Activated CD4-positive, CD25-positive, alpha-beta regulatory T cell (primary cell): ENCODE measurements at places on chromosomes 1 and 21.

GRCh38 chr1:210773450-210773849 is 360.5 kb downstream of the KCNH1 start:
- no peak for DNase-seq

GRCh38 chr21:42542196-42542595 is 28.5 kb downstream of the SLC37A1 start:
- no peak for DNase-seq

GRCh38 chr1:160641323-160642280 is 5.2 kb downstream of the SLAMF1 start:
- no peak for DNase-seq

- DNase-seq: no peak
Observed at GRCh38 chr1:14486401-14487201, 111.9 kb upstream of the KAZN start.

- DNase-seq: no peak
Observed at GRCh38 chr1:48031676-48032075, 34.5 kb upstream of the TRABD2B start.

GRCh38 chr1:100643471-100644196 is 75.9 kb upstream of the VCAM1 start:
- DNase-seq: no peak

DNA sequence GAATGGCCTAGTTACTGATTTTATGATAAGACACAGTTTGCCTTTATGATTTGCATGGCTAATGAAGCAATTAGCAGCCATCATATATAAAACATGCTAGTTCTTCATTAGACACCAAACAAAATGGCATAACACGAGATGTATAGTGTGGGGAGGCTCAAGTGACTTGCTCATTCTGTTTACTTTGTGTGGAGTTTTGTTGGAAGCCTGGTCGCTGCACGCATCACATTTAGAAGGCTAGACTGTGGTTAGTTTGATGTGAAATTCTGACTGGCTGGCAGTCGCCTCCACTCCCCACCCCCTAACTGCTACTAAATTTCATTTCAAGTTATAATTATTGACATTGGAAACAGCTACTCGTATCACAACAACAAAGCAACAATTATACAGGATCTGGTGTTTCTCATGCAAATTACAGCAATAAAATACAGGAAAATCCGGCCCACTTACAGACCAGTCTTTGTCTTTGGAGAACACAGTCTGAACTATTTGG is 356.1 kb downstream of the LMO4 start:
- DNase-seq: no peak

- no peak for DNase-seq
Observed at GRCh38 chr1:36223381-36223995, 755 bp upstream of the THRAP3 start.

DNA sequence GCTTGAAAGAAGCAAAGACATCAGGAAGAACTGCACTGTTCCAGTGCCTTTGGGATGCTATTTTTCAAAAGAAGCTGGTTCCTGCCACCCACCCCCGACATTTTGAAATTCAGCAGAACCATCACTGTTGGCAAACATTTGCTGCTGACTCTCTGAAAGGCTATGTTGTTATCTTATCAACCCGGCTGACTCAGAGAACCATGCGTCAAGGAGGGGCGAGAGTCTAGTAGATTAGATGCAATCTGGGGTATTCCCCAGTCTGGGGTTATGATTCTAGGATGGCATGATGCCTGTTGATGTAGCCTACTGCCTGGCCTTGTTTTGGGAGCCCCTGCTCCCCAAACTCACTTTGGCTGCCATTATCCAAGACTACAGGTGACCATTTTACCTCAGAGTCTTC is 267.8 kb upstream of the RUNX1 start:
- DNase-seq: no peak

DNA sequence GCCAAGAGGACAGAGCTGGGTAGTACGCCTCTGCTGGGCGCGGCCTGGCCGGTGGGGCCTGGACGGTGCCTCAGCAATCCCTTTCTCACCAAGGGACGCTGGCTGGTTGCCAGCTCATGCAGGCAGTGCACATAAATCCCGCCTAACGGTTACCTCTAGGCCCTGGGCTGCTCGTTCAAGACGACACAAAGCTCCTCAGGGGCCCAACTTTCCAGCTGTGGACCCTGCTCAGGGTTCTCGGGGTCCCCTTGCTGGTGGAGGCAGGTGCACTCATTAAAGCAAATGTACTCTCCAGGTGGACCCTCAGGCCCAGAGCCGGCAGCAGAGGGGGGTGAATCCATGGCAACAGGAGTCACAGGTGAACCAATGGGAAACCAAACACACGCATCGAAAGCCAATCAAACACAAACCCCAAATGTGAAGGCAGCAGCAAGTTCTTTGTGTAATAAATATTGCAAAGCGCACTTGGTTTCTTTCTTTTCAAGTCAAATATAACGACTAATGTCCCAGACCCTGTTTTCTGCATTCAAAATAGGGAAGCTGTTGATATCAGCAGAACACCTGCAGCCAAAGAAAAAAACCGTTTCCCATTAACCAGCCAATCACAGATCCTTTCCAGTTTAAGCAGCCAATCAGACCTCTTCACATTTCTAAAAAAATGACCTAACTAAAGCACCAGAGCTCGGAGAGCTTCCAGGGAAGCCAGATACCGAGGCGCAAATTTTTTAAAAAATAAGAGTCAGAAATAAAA is 26.1 kb upstream of the CLSTN1 start:
- DNase-seq: no peak

- no peak for DNase-seq
Observed at GRCh38 chr1:113333056-113333455, 57.3 kb upstream of the MAGI3 start.

DNA sequence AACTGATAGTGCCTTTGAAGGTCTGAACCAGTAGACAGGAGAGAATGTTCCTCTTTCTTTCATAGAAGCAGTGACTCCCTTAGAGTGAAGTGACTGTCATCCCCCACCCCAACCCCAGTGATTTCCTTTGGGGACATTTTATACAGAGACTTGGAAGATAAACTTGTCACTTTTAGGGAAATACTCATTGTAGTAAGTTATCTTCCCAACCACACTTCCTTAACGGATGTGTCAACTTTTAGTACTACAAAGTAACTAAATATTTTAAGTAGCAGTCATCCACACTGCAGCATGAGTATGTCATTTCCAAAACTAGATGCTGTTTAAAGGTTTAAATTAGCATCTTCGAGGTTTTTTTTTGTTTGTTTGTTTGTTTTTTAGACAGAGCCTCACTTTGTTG is 13.7 kb downstream of the LRRC8B start:
- no peak for DNase-seq

- no peak for DNase-seq
Observed at GRCh38 chr1:85615586-85616363, 35.2 kb downstream of the CCN1 start.

GRCh38 chr1:25090707-25091422 is 141.4 kb downstream of the SYF2 start:
- DNase-seq: no peak

- DNase-seq: no peak
Observed at GRCh38 chr1:2585318-2586092, 1.1 kb upstream of the PRXL2B start.

- no peak for DNase-seq
Observed at GRCh38 chr1:113905435-113905861, 322 bp downstream of the DCLRE1B start.

DNA sequence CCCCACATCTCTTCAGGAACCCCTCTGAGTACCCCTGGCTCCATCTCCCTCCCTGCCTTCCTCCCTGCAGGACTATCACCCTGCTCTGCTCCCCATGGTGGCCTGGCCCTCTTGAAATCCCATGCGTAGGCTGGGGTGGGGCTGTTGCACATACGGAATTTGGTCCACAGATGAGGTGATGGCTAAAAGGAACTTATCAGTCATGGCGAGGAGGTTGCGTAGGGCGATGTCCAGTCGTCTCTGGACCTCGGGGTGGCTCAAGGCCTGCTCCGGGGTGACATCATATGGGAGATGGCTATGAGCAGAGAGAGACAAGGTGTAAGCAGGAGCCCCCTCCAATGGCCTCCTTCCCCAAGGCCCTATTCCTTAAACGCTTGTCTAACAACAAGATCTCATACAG is 35.3 kb downstream of the IQGAP3 start:
- no peak for DNase-seq

- no peak for DNase-seq
Observed at GRCh38 chr1:173297798-173298391, 90.8 kb upstream of the TNFSF4 start.

- DNase-seq: no peak
Observed at GRCh38 chr1:209387271-209387968, 196.1 kb upstream of the CAMK1G start.

- no peak for DNase-seq
Observed at GRCh38 chr21:26388731-26389231, 184.3 kb downstream of the CYYR1 start.

DNA sequence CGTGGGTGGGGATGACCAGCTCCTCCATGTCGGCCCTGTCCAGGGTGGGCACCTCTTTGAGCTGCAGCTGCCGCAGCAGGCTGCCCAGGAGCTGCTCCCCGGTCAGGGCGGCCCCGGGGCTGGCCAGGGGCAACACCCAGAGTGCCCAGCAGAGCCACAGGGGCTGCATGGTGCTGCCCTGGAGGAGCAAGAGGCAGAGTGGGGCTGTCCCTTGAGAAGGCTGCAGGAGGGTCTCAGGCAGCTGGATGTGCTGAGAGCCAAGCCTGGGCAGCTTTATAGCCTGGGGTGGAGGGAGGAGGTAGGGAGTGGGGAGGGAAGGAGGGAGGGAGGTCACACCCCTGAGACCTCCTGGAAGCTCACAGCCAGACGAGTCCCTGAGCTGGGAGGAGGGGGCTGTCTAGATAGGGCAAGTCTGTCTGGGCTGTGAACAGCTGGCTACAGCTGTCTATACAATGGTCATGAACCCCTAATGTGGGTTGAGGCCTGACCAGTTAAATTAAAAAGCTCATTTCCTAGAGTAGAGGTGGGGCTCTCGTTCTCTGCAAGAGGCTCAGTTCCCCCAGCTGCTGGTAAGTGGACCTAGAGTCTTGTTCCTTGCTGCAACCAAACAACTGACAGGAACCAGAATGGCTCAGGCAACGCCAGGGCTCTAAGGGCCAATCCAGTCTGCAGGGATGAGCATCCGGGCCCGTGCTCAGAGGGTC is at the start of gene LEFTY1:
Gene LEFTY1 (minus strand): TSS at position 249 of the 704 bp plus-strand sequence. CDS start 80 bp downstream, at position 169.
- DNase-seq: no peak

GRCh38 chr1:168987923-168988322 is 118.6 kb upstream of the ATP1B1 start:
- no peak for DNase-seq

- DNase-seq: no peak
Observed at GRCh38 chr1:21497466-21498061, 11.7 kb upstream of the ALPL start.

GRCh38 chr1:201649761-201650622 is 111.1 kb downstream of the NAV1 start:
- no peak for DNase-seq

DNA sequence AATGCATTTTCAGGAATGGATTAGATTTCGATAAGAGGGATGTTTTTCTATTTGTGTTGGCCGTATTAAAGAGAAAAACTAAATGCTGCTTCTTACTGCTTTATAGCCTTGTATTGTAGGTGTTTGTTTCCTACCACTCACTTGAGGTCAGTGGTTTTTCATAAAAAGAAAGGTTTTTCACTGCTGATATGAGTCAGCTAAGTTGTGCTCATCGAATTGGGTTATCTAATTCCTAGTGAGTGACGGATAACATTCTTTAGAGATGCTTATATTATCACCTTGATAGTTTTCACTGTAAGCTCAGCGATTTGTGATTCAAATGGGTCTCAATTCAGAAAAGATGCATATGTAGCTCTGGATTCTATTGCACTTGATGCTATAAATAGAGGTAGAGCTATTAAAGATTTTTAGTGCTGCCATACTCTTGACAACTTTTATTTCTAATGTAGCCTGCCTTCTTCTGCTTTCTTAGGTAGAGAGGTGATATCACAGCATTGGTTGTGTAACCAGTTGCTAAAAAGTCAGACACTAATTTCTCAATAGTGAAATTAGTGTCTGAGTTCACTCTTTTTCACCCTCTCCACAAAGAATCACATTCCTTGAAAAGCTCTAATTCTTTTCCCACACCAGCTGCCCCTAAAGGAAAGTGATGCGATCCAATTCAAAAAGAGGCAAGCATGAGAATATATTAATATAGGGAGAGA is 180.0 kb downstream of the RASAL2 start:
- DNase-seq: no peak

GRCh38 chr1:88376421-88376820 is 307.7 kb upstream of the PKN2 start:
- DNase-seq: no peak

GRCh38 chr1:28910379-28911115 is 3.8 kb upstream of the EPB41 start:
- no peak for DNase-seq

GRCh38 chr21:42404539-42404938 is 837 bp downstream of the UBASH3A start:
- DNase-seq: no peak

GRCh38 chr1:30683699-30684098 is 39.7 kb downstream of the MATN1 start:
- DNase-seq: no peak

DNA sequence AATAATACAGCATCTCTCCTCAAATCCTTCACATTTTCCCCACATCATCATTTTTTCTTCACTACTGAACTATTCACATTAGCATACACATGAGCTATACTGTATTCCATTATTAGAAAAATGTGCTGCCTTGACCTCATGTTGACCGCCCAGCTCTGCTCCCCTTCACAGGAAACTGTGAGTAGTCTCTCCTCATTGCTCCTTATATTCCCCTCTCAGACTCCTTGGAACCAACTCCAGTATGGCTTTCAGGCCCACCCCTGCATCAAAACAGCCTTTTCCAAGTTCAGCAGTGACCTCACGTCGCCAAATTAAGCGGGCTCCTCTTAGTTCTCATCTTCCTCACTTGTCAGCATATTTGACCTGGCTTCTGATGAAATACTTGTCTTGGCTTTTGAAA is 59.2 kb upstream of the SPAG17 start:
- DNase-seq: no peak

DNA sequence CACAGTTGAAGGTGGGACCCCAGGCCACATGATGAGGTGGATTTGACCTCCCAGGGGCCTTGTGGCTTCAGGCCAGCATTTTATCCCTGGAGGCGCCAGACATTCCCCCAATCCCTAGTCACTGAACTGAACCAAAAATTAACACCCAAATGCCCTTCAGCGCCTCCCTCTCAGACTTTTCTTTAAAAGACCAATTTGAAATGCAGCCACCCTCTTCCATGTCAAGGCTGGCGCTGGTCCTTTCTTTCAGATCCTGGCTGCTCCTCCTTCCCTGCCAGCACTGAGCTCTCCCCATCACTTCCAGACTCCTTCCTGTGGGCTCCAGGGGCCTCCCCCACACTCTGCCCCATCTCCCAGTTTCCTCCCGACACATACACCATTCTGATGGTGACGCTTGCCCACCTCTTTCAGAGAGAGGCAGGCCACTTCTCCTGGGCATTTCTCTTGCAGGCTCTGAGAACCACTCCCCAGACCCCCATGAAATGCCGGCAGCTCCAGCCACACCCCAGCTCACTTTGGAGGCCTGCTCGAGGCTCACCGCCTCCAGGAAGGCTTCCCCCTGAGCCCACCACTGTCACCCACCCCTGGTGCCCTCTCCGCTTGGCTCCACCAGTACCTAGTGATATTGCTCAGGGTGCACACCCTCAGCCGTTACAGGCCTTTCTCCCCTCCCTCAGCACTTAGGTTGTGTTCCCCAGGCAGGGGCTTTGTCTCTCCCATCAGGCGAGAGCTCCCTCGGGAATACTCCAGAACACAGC is 27.0 kb downstream of the NAV1 start:
- no peak for DNase-seq

GRCh38 chr1:202658251-202658759 is 51.9 kb downstream of the SYT2 start:
- DNase-seq: no peak

GRCh38 chr1:65151641-65152040 is 3.6 kb downstream of the AK4 start:
- no peak for DNase-seq
